Stimulated activated CD4-positive, alpha-beta T cell treated with anti-CD3 and anti-CD28 coated beads, Interleukin-15, amount 100 ng/mL, for 48 hours (primary cell): ENCODE measurements at places on chromosomes 5 and 9.

DNA sequence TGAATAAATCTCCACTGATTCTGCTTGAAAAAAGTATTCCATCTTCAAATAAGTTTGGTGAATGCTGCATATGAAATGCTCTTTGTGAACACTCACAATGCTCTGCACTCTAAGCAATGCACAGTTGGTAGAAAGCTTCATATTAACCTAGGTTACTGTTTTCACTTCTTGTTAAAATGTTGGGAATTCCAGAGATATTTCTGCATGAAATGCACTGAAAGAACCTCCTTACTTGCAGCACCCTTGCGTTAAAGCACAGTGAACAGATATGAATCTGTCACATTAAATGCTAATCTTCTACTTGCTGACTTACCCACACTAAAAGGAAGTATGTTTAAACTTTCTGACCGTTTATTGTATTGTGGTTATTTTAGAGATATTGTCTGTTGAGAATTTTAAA, 584.1 kb upstream of the NUDT12 start:
- DNase-seq = no peak

- DNase-seq = no peak
These were observed 407.2 kb downstream of the EFNA5 start for GRCh38 chr5:107263387-107264018.

DNA sequence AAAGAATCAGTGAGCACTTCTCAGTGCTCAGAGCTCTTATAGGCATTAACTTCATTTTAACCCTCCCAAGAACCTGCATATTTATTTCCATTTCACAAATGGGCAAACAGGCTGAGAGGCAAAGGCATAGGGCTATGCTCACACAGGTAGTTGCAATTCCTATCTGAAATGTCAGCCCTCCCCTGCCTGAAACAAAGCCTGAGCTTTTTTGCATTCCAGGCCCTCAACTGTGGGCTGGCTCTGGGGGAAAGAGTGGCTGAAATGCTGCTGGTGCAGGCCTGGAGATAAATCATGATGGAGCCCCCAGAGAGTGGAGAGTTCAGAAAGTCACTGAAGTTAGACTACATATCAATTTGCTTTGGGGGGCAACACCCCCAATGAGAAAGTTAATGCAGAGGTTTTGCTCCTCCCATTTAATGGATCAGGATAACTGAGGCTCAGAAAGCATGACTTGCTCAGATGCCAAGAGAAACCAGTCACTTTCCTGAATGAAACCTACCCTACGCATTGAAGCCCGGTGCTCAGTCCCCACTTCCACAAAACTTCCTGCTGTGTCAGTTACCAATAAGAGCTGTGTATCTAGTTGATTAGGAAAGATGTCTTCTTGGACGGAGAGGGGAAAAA, 5.6 kb downstream of the DRD1 start:
- no peak for DNase-seq

DNA sequence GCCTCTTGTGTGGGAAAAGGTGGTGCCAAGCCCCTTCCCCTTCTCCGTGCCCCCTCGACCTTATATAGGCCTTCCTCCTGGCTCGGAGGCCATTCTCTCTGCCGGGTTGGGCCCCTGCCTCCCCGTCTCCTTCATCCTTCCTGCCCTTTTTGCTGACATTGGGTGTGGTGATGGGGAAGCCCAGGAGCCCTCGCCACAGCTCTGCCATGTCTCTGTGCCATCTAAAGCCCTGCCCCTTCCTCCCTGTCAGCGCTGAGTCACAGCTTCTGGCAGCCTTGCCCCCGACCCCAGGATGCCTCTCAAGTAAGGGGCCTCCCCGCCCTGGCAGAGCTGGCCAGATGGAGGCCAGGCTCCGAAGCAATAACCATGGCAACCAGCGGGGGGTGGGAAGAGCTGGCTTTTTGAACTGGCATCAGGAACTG, 30.4 kb downstream of the JADE2 start:
- peak; percentile 83 for DNase-seq

- no peak for DNase-seq
These were observed 18.3 kb upstream of the HSDL2 start for GRCh38 chr9:112361601-112362000.

DNA sequence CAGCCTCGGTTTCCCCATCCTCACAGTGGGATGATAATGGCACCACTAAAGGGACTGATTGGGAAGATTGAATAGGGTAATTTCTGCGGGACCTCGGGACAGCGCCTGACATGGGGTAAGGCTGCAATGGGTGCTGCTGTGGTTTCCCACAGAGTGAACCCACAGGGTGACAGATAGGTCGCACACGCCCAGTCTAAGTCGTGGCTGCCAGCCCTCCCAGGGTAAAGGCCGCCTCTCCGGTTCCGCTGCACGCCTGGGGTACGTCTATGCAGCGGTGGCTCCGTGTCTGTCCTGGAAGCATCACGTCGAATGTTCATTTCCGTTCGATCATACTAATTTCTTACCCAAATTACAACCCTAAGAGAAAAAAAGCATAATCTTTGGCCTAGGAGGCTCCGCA, 631 bp downstream of the CFAP77 start:
- DNase-seq = no peak

GRCh38 chr5:31124026-31124425, 69.5 kb upstream of the CDH6 start:
- DNase-seq = no peak

GRCh38 chr9:123394291-123395235, 38.6 kb downstream of the CRB2 start:
- DNase-seq = no peak
